ENCODE measurements at places on chromosomes 2 and 18.

GRCh38 chr2:17303521-17303920 is 214.7 kb downstream of the RAD51AP2 start:
- DNase-seq, result no peak

- no peak for DNase-seq
Observed at GRCh38 chr18:11096839-11097750, 52.3 kb downstream of the PIEZO2 start.

GRCh38 chr2:76938153-76938552 is 584.0 kb downstream of the LRRTM4 start:
- DNase-seq, result no peak

DNA sequence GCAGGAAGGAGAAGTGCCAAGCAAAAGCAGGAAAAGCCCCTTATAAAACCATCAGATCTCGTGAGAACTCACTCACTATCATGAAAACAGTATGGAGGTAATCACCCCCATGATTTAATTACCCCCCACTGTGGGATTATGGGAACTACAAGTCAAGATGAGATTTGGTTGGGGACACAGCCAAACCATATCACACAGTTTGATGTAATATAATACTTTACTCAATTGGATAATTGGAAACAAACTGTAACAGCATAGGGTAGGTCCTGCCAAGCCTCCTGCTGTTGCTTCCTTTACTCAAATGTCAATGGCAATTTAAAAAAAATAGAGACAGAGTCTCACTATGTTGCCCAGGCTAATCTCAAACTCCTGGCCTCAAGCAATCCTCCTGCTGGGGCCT is 15.5 kb upstream of the METTL21A start:
- no peak for DNase-seq

GRCh38 chr2:191635333-191636234 is 42.4 kb upstream of the NABP1 start:
- DNase-seq, result no peak

DNA sequence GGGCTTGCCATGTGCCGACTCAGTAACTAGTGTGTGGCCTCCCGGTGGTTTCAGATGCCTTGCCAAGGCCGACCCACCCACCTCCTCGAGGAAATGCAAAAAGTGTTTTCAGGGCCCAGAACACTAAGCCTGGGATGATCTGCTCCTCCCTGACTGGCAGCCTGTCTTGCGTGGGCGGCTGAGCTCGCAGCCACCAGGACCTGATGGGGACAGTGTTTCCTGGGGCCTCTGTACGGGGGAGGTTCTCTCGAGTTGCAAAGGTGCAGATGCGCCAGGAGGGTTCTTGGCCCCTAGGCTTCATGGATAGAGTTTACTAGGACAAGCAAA is 85.2 kb downstream of the GLI2 start:
- DNase-seq, result no peak

- no peak for DNase-seq
Observed at GRCh38 chr2:206343144-206343543, 68.7 kb downstream of the ZDBF2 start.

DNA sequence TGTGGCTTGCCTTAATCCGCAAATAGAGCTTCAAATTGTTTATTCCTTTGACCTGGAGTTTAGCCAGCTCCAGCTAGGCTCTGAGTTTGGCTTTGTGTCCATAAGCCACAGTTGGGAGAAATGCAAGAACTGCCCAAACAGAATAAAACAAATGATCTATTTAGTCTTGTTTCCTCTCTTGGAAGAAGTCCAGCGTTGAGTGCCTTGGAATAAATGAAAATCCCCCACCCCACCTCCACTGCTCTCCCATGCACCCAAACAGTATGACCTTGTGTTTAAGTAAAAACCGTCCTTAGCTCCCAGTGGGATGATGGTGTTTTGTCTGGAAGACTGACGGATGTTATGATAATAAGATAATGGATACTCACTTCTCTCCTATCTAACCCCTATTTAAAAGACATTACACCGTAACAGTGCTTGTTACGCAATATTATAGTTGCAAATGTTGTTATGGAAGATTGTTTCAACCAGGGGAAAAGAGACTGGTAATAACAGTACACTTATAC is 3.2 kb upstream of the SERPINE2 start:
- DNase-seq, result no peak

DNA sequence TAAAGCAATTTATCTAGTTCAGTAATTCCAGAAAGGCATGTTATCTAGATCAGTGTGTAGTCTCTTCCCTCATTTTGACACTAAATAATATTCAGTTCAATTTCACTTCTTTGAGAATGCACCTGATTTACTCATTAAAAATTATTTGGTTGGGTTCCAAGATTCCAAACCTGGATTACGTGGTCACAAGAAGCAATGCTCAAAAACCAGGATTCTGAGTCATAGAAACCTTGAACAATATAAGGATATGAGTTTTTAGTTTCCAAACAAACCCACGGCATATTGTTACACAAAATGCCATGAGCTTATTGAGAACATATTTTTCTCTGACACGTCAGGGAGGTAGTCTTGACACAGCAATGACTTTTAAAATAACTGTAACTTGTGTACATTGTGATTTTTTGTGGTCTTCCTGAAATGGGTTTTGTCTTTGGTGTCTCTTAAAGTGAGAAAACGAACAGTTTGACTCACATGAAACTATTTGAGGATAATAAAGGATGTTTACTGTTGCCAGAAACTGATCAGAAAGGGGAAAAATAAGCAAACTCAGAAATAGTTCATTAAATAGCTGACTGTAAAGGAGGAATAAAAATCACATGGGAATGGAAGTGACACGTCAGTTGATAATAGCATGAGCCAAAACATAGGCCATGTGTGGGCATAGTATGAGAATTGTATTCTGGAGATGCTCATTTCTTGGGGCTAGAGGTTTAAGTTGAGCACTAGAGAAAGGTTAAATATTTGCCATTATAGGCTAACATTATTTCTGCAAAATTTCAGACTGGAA is 617.7 kb upstream of the CDH2 start:
- DNase-seq, result no peak

DNA sequence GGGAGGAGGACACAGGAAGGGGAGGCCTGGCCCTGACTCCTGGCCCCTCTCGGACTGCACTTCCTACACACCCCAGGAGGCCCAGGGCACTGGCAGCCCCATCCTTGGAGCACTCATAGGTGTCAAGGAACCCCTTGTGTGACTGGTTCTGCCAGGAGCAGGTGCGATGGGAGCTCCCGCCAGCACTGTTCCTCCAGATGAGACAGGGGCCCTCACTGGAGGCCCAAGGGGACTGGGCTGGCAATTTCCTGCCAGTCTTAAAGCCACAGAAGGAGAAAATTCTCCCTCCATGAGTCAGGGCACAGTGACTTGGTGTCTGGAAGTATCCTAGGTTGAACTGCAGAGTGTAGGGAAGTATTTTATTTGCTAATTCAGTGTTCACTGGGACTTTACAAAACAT is 42.8 kb upstream of the MAL start:
- DNase-seq, result no peak

DNA sequence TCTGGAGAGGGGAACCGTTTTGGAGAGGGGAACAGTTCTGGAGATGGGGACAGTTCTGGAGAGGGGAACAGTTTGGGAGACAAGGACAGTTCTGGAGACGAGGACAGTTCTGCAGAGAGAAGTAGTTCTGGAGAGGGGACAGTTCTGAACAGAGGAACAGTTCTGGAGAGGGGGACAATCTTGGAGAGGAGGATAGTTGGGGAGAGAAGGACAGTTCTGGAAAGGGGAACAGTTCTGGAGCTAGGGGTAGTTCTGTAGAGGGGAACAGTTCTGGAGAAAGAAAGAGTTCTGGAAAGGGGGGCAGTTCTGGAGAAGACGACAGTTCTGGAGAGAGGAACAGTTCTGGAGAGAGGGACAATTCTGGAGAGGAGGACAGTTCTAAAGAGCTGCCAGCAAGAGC is 745.9 kb downstream of the GALR1 start:
- DNase-seq, result no peak

GRCh38 chr2:186726938-186727337 is 33.1 kb downstream of the FAM171B start:
- DNase-seq, result no peak
